ENCODE measurements at places on chromosomes 12 and 14.

GRCh38 chr12:57029457-57029856 lies 13.1 kb upstream of the TAC3 start:
- DNase-seq = no peak

DNA sequence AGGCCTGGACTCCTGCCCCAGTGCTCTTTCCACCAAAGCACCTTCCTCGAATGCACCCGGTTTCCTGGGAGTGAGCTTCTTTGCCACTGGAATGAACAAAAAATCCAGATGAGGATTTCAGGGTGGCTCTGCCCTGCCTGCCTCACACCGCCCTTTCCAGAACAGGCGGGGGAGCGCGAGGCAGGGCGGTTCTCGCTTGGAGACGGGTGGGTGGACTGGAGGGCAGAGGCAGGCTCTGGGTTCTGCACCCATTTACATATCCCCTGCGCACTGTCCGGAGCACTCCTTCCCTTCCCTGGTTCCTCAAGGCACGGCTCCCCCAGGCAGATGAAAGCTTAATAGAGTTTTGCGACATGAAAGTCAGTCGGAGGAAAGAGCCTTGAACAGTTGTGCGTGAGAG lies 69.7 kb upstream of the DLK1 start:
- no peak for DNase-seq

DNA sequence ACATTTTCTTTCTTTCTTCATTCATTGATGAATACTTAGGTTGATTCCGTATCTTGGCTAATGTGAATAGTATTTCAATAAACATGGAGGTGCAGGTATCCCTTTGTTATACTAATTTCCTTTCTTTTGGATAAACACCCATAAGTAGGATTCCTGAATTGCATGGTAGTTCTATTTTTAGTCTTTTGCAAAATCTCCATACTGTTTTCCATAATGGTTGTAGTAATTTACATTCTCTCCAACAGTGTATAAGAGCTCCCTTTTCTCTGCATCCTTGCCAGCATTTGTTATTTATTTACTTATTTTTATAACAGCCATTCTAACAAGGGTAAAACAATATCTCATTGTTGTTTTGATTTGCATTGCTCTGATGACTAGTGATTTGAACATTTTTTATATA lies 36.6 kb downstream of the PIK3C2G start:
- no peak for DNase-seq

GRCh38 chr12:108665608-108666202 lies 32.0 kb upstream of the SELPLG start:
- DNase-seq = no peak

- DNase-seq = no peak
These were observed 19.0 kb downstream of the GALNT9 start for GRCh38 chr12:132310181-132311040.

DNA sequence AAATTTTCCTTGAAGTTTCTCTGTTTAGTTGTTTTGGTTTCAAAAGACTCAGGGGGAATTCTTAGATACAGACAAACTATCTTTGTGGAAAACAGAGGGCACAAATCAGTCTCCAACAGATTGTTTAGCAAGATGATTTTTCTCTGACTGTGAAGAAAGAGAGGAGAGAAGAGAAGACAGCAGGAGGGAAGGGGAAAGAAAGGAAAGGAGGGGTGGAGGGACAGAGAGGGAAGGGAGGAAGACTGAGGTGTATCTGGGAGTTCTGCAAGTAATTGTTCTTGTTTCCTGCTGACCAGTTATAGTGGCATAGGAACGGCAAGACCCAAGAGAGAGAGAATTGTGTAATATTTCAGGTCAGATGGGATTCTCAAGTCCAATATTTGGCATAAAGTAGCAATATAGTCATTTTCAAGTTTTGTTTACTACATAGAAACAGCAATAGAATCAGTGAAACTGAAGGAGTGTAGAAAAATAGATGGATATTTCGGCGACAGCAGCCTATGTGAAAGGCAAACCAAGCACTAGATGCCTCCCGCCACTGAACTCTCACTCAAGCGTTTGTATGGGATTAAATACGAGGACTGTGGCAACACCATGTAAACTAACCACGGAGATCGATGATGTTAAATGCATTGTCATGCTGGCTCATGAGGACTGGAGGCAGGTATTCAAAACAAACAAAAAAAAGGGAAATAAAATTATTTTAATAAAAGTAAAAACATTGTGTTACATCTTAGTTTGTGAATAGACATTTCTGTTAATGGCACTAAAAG lies 342.5 kb downstream of the SLC16A7 start:
- no peak for DNase-seq

DNA sequence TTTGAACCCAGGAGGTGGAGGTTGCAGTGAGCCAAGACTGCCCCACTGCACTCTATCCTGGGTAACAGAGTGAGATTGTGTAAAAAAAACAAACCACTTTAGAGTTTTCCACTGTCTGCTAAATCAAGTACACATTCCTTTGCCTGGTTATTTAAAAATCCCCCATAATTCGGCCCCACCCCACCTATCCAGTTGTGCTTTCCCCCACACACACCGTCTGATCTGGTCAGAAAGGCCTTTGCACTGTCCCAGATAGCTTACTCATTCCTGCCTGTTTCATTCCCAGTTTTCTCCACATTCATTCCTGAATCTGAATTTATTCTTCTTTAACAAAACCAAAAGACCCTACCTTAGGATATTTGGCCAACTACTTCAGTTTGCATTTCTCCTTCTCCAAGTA lies 29.5 kb downstream of the NINJ2 start:
- no peak for DNase-seq

DNA sequence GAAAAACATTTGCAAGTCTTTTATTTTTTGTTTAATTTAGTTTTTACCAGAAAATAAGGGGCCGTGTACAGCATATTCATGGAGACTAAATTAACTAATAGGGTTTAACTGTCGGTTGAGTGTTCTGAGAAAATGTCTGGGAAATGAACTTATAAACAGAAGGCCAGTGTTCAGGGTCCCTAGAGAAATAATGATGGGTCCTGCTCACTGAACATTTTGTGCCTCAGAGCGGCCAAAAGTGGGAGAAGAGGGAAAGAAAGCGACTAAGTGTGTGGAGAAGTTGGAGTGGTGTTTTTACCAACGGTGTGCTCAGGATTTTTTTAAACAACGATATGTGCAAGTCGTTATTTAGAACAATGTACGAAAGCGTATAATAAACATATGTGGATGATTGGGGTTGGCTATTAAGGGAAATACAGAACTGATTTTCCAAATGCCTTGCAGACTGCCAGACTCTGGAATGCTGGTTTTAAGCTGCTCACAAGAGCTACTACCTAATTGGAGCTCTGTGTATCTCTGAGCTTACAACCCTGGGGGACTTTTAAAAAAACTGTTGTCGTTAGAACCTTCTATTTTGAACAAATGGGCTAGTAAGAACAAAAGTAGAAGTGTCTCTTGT lies 166.7 kb downstream of the SLC38A4 start:
- no peak for DNase-seq

GRCh38 chr14:91019673-91020072 lies 40.8 kb downstream of the RPS6KA5 start:
- DNase-seq = no peak

GRCh38 chr12:113860059-113860820 lies 105.9 kb downstream of the RBM19 start:
- no peak for DNase-seq

DNA sequence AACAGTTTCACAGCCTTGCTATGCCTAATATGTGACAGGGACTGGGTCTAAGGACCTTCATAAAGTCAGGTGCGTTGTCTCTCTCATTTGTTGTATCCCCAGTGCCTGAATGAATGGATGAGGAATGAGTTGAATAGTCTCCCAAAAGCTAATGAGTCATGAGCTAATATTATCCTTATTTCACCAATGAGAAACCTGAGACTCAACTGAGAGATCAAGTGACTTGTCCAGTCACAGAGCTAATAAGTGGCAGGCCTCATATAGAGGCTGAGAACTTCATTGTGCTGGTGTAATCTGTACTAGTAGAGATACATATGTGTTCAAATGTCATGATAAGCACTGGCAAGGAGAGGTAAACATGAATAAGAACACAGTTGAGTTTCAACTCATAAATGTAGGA lies 612.4 kb downstream of the NRXN3 start:
- no peak for DNase-seq

DNA sequence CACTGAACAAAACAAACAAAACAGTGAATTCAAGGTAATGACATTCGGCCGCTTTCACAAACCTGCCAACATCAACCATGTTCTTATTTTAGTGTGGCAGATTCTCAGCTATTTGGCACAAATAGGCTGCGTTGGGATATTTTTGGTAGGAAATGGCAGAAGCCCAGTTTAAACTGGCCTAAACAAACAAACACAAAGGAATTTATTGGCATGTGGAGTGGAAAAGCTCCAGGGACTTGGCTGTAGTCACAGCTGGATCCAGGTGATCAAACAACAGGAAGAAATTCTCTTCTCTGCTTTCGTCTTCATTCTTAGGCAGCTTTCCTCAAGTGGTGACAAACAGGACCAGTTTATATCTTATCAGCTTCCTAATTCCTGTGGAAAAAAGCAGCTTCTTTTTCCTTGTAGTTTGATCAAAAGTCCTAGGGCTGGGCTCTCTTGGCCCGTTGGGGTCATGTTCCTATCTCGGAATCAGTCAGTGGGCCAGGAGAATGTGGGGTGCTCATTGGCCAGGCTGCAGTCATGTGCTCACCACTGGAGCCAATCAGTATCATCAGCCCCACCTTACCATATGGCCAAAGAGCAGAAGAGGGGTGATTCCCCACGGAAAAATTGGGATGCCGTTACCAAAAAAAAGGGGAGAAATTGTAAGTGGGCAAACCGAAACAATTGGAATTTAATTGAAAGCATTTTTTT lies 22.6 kb downstream of the C12orf75 start:
- DNase-seq = no peak
